ENCODE measurements at places on chromosomes 16 and 17. TPM values are rescaled to one million over a fixed set of nuclear protein-coding genes. Genes with fewer than 3 reads are reported as not detected.

- DNase-seq = no peak
These were observed 13.9 kb downstream of the SARM1 start for GRCh38 chr17:28385406-28385805.

DNA sequence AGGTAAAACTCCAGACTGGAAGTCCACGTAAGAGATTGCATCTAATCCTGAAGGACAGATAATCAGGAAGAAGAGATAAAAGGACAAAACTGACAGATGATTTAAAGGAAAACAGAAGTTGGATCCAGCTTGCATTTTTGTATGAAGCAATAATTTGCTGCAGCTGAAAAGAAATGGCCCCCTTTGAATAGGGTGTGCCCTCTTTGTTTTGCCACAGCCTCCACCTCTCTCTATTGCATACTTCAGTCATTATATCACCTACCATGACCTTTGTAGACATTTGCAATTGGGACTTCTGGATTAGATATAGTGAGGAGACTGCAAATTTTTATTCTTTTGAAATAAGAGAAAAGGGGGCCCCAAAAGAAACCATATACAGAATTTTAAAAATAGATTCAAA is 8.1 kb downstream of the NOG start:
- DNase-seq = no peak

GRCh38 chr16:11976850-11977375 is 379 bp downstream of the SNX29 start:
- DNase-seq = no peak

DNA sequence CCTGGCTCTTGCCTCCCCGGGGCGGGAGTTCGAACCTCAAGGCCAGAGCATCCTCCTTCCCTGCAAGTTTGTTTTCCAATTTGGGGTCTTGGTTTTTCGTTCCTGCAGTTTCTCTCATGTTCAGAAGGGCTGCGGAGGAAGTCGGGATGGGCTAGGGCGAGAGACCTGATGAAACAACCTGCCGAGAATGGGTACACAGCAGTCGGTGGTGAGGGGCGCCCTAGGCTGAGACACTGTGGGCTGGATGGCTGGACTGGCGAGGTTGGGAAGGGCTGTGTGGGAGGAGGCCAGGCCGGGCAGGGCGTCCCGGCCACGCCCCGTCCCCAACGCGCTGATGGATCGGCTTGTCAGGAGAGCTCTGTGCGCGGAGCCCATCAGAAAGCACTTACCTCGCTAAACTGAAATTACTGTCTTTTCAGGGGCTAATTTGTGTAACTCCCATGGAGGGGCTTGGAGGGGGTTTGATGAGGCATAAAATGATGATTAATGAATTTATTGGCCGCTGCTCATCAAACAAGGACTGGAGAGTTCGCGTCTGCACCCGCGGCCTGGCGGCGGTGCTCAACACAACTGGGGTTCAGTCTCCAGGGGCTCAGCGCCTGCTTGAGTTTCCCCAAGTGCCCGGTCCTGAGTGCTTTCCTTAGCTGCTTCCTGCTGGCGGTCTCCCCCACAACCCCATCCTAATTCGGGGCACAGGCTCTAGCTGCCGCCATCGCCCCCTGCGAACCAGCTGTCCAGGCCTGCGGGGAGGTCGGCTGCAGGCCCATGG is 9.0 kb downstream of the IRX5 start:
- no peak for DNase-seq

Gene NUPR1
- not detected for total RNA-seq

Gene RDM1
- 4.5 TPM for total RNA-seq

Gene IGSF6
- total RNA-seq = not detected

Measured in activated T-helper 2 cell treated with anti-CD3 and anti-CD28 coated beads, Interferon-gamma antibody, Interleukin-2, Interleukin-4, amounts not matched to agents 10 μg/mL and 5 μg/mL and 100 μg/mL, durations not matched to agents 14 hours and 24 hours and 36 hours (primary cell).